GM12865 (cell line): ENCODE measurements at places on chromosomes 13 and 19.

DNA sequence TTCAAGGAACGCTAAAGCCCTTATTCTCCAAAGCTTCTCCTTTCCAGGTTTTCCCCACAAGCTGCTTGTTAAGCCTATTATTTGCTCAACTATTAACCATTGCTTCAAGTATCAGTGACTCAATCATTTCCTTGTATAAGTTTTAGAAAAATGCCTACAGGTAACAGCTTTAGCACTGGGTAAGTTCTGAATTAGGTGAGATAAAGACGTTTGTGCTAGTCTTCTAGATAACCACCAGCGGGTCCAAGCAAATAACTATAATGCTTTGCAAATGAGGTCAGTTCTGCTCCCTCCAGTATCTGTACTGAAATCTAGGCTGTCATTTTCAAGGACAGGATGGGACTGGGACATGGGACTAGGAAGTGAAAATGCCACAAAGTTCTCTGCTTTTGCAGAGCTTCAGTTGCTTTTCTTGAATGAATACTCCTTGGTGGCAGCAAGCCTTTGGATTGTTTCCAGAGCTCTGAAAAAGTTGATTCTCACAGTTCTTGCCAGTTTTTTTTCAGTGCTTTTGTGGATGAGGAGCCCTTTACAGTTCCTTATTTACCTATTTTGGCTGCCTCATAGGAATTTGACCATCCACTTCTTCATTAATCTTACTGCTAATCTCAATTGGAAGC is 1487.7 kb downstream of the EFNB2 start:
- no peak for DNase-seq

GRCh38 chr13:76380446-76381065 is 505.6 kb downstream of the KCTD12 start:
- DNase-seq = no peak

- DNase-seq = no peak
Observed at GRCh38 chr13:98769736-98770135, 17.3 kb upstream of the SLC15A1 start.

GRCh38 chr13:75660694-75661093 is 24.6 kb downstream of the LMO7 start:
- peak; percentile 23 for DNase-seq

DNA sequence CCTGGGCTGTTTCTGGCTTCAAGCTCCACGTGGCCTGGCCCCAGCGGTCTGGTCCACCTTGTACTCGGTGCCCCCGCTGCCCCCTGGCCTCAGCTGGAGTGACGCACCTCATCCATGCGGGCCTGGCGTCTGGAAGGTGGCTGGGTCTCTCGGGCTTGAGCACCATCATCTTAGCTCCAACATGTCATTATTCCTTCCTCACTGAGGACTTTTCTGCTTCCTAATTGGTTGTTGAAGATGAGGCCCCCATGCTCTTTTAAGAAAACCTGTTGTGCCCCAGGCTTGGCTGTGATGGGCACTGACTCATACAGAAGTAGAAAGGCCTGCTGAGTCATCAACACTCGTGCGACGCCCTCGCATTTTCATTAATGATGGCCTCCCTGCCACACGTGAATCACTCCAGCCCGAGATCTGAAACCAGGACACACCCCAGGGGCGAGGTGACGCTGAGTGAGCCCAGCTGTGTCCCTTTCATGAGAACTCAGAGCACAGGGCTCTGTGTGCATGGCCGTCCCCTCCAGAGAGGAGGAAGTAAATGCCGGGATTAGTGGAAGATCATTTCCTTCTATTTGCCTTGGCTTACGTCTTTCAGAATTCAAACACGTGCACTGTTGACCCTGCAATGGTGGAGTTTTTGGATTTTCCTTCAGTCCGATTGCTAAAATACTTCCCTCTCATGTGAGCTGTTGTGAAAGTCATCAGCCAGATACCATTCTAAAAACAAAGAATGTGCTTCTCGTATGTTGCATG is 14.0 kb upstream of the GJA3 start:
- peak; percentile 90 for DNase-seq

DNA sequence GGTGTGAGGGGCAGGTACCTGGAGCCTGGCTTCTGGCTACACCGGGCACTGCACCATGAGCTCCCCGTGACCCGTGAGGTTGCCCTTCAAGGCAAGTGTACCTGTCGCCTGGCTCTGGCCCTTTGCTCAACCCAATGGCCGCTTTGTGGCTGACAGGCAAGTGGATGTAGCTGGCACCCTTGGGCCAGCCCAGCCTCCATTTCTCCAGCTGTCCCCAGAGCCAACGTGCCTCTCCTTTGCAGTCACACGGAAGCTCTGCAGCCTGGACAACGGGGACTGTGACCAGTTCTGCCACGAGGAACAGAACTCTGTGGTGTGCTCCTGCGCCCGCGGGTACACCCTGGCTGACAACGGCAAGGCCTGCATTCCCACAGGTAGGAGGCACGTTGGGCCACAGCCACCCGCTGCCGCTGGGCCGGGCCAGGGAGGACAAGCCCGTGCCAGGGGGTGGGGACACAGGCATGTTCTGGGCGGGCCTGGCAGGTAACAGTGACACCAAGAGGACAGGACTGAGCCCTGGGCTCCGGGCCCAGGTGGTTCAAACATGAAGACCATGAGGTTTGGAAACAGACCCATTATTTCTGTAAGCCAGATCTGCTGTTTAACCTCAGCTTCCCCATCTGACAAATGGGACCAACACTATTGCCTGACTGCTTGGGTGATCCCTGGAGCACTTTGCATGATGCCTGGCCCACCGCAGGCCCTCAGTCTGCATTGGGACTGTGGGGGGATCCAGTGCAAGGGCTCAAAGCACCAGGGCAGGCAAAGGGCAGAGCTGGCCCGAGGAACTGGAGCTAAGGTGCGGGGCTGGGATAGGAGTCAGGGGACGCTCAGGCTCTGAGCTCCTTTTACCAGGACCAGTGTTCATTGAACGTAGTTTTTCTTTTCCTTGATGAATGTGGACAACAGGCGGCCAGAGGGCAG is 17.5 kb upstream of the PROZ start:
- no peak for DNase-seq

- no peak for DNase-seq
Observed at GRCh38 chr13:67481445-67481844, 251.3 kb upstream of the PCDH9 start.

GRCh38 chr13:21060338-21061028 is 903 bp downstream of the LATS2 start:
- DNase-seq = no peak

DNA sequence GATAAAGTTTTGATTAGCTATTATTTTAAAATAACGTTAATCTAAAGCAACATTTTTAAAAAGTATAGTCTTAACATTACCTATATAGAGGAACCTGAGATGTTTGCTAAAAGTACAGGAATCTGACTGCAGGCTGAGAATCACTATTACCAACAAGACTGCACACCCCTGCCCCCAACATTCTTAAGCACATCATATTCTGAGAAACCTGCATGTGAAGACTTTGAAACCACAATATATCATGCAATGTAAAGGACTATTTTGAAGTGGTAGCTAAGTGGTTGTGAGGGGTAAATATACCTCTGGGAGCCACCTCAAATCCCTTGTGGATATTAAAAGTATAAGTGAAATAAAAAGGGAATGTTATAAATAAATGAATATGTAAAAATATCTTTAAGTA is 119.0 kb upstream of the KLF12 start:
- no peak for DNase-seq

DNA sequence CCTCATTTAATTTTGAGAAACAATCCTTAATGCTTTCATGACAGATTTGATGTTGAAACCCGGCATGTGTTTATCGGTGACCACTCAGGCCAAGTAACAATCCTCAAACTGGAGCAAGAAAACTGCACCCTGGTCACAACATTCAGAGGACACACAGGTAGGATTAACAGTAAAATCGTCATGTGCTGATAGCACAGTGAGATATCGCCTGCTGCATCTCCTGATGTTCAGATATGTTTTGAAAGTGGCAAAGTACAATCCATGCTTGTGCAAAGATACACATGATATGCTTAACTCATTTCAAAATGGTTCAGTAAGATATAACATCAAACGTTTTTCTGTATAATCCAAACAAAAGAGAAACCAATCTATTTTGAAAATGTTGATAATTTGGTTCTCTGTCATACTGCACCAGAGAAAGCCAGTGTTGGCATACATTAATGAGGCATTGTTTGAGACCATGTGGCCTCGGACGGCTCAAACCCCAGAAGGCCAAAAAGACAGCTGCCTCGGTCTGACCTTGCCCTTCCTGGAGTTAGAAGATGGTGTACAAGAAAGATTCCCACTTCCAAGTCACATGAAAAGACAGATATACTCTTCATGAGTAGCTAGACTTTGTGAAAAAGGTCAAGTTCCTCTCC is 76.2 kb downstream of the DHRS12 start:
- no peak for DNase-seq

GRCh38 chr13:22138947-22139346 is 468.1 kb downstream of the FGF9 start:
- DNase-seq = no peak

GRCh38 chr13:33362986-33363727 is 77.6 kb upstream of the STARD13 start:
- peak; percentile 16 for DNase-seq

- no peak for DNase-seq
Observed at GRCh38 chr13:82627183-82627582, 1255.1 kb downstream of the SLITRK1 start.

DNA sequence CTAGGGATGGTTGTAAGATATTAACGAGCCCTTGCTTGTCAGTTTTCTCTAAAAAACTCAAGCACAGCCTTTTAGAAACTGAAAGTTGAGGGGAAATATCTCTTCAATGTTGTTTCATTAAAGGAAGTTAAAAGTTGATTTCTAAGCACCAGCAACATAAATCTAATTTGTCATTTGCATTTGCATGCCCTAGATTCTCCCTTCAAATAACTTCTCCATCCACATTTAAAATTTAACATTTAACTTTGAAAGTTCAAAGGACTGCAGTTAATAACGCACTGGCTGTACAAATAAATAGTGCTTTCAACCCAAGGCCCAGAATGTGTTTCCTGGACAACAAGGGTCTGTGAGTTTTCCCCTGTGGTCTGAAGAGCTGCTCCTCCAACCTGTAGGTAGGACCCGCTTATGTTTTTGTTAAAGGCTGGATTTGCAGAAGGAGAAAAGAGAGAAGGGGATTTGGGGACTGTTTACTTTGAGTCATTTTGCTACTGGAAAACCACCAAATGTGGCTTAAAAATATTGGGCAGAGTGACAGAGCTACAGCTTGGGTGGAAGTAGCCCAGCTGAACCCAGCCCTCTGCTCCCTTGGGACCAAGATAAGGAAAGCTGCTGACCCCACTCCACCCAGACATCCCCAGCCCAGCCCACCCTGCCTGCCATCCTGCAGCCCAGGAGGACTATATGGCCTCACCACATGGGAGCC is 39.8 kb downstream of the TNFRSF19 start:
- peak; percentile 63 for DNase-seq

- no peak for DNase-seq
Observed at GRCh38 chr19:8610936-8611300, 403 bp upstream of the ADAMTS10 start.

GRCh38 chr13:72397265-72397664 is 330.2 kb downstream of the MZT1 start:
- DNase-seq = no peak

- no peak for DNase-seq
Observed at GRCh38 chr13:105341256-105341655, 1194.2 kb downstream of the EFNB2 start.

DNA sequence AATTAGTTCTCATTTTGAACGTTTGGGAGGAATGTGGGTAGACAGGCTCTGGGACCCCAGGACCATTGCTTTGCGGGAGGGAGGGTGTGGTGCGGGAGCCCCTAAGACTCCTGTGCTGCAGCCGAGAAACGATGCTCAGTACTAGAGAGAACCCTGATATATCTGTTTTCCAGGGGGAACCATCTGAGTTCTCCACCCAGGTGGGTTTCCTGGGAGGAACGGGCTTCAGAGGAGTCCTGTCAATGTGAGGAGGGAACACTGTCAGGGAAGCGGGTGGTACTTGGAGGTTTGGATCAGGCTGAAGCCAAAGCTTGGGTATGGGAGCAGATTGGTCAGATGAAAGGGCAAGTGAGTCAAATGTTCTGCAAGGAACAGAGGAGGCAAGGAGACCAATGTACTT is 358.0 kb downstream of the FGF9 start:
- no peak for DNase-seq

DNA sequence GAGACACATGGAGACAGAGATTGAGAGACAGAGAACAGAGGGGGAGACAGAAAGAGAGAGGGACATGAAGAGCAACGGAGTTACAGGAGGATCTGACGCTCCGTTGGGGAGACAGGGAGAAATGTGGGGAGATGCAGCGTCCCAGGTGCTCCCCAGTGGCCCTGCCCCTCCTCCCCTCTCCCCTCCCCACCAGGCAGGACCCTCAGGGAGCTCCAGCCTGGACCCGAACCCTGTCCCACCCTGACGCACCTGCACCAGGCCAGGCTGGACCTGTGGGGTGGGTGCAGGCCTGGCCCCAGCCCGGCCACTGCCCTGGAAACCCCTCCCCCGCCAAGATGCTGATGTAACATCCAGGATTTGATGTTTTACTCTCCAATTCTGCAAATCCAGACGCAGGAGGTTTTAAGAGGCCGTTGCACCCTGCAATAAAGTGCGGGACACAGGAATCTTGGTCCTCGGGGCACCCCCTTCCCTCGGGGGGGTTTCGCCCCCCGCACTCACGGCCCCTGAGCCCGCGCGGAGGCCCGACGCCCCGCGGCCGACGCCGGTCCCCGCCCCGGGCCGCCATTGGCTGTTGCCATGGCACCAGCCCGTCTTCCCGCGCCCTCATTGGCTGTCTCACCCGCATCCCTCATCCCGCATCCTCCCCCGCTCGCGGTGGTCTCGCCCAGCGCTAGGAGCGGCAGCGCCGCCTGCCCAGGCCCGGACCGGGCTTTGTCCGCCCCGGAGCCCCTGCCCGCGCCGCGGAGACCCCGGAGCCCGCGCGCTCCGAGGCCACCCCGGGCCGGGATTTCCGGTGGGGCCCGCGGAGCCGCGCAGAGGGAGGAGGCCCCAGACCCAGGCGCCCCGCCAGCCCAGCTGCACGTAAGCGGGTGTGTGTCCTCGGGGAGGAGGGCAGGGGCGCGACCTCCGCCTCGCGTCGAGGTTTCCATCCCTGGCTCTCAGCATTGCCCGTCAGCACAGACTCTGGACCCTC is at the start of gene APC2:
APC2 (plus strand) TSS at position 655 of the 976 bp plus-strand sequence. CDS start 2,881 bp downstream, outside the sequence.
- no peak for DNase-seq

- peak; percentile 26 for DNase-seq
Observed at GRCh38 chr13:76667551-76667950, 218.7 kb downstream of the KCTD12 start.

DNA sequence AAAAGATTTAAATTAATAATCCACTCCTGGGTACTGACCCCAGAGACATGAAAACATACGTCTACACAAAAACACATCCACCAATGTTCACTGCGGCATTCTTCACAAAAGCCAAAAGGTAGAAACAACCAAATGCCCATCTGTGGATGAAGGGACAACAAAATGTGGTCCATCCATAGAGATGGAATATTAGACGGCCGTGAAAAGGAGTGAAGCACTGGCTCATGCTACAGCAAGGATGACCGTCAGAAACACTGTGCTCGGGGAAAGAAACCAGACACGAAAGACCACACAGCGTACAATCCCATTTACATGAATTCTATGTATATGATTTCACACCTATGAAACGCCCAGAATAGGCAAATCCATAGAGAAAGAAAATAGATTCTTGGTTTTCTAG is 6.1 kb downstream of the RDH13 start:
- DNase-seq = no peak
